ENCODE measurements at places on chromosomes 16 and 17.

DNA sequence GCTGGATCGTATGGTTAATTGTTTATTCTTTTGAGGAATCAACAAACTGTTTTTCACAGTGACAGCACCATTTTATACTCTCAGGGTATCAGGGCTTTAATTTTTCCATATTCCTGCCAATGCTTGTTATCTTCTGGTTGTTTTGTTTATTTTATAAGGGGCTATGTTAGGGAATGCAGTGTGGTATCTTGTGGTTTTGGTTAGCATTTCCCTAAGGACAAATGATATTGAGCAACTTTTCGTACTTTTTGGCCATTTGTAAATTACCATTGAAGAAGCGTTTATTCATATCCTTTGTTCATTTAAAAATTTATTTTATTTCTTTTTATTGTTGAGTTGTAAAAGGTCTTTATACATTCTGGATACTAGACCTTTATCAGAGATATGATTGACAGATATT, 322.0 kb upstream of the SALL1 start:
- DNase-seq, result no peak

DNA sequence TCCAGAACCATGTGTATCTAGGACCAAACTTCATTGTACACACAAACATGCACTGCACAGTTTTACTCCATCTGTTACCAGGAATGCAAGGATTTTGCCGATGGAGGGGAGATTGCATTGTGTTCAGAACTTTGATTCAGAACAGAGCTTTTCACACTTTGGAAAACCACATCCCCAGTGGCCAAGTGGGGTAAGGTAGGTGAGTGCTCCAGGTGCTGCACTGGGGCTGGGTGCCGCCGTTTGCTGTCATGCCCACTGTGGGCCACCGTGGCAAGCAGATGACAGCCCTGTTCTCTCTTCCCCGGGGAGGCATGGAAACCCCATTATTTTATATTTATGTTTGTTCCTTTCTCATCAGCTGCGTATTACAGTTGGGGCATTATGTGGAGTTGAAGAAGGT, 29.3 kb upstream of the JPH3 start:
- DNase-seq, result no peak

- no peak for DNase-seq
These were observed 47.8 kb upstream of the SCNN1B start for GRCh38 chr16:23254338-23254737.

- no peak for DNase-seq
These were observed 10.8 kb downstream of the KCTD5 start for GRCh38 chr16:2692948-2693651.

DNA sequence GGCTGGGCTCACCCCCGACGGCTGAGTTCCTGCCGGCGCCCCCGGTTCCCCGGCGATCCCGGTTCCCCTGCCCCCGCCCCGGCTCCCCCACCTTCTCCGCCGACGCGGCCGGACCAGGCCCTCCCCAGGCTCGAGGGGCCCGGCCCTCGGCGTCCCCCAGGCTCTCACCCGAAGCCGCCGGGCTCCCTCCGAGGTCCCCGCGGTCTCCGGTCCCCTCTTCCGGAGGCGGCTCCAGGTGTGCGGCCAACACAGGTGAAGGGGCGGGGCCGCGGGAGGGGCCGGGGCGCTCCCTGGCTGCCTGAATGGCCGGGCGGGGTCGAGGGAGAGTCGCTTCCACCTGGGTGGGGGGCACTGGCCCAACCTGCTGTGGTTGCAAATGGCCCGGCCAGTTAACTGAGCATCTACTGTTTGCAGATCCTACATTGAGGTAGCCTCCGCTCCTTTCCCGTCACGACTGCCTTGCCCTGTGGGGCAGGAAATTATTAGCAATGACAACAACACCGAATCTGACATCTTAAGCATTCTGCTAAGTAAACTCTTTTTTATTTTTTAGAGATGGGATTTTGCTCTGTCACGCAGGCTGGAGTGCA, at the start of gene BICDL2:
BICDL2 (minus strand) TSS at position 219 of the 590 bp plus-strand sequence. CDS start 1,448 bp downstream, outside the sequence.
- no peak for DNase-seq

DNA sequence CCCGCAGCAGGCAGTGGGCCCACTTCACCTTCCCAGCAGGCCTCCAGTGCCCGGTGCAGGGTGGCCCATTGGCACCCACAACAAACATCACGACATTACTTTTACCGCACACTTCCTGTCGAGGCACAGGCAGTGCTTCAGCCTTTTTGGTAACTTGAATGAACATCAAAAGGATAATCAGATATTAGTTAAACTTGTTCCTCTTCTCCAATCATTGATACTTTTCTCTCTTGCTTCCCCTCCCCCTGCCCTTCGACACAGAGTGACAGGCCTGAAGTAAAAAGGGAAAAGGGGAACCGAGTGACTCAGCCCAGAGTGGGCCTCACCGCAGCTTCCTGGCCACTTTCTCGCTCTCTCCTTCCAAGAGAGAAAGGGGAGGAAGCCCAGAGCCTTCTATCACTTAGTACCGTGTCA, 507.0 kb downstream of the MAF start:
- DNase-seq, result no peak

DNA sequence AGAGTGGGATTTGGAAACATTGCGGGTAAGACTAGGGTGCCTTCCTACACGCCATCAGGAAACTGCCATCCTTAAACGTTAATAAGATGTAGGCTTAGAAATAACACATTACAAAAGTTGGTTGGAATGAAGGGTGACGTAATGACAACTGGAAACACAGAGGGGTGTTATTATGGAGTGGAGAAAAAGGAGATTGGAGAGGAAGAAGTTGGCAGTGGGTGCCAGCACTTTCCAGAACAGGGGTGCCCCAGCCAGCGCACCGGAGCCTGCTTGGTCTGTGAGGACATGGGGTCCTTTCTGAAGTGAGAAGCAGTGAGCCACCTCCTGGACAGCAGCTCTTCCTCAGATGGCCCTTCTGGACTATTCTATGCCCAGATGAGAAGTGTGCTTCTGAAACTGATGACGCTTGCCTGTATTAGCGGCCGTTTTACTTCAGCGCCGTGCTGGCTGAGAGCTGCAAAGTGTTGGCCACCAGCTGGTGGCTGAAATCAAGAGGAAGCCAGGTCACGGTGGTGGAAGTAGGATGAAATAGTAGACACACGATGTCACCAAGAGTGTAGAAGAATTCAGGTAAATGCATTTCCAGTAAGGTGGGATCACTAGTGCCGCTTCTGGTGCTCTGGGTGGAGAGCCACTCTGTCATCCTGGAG, 244.8 kb downstream of the NTN1 start:
- DNase-seq, result no peak

- no peak for DNase-seq
These were observed 136.6 kb downstream of the CHD9 start for GRCh38 chr16:53191413-53191812.

GRCh38 chr17:73706858-73707257, 62.6 kb upstream of the SDK2 start:
- DNase-seq, result no peak

GRCh38 chr16:4325253-4325758, 9.4 kb downstream of the GLIS2 start:
- DNase-seq, result no peak

- DNase-seq, result no peak
These were observed 14.1 kb downstream of the MFSD11 start for GRCh38 chr17:76752006-76752405.

GRCh38 chr17:53527473-53527872, 295.3 kb upstream of the KIF2B start:
- DNase-seq, result no peak

DNA sequence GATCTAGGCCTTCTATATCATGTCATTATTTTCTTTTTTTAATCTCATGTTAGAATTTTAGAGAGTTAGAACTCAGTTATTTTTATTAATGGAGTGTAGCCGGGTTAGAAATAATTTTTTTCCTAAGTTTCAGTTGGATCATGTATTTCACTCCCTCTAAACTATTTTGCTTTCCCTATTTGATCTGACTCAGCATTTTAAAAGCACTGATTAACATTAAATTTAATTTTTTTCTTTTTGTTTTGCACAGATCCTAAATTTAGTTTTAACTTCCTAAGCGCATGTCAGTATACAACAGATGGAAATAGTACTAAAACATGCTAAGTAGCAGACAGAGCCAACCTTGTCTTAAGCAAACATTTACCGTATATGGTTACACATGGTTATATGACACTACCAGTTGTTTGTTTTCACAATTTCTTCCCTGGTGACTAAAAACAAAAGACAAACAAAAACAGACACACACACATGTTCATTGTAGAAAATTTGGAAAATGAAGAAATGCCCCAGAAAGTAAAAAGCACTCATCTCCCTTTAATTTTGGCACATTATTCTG, 33.6 kb upstream of the RAB11FIP4 start:
- no peak for DNase-seq

GRCh38 chr17:7712111-7712771, 5.3 kb upstream of the DNAH2 start:
- no peak for DNase-seq

- no peak for DNase-seq
These were observed 1.2 kb upstream of the OSBPL7 start for GRCh38 chr17:47822785-47823184.

GRCh38 chr16:27242868-27243590, 25.5 kb downstream of the NSMCE1 start:
- DNase-seq, result no peak

- DNase-seq, result no peak
These were observed 130.8 kb upstream of the IRX3 start for GRCh38 chr16:54417384-54417783.

- no peak for DNase-seq
These were observed 114.8 kb downstream of the GRIN2A start for GRCh38 chr16:10067406-10067805.

- no peak for DNase-seq
These were observed 17.9 kb downstream of the WNT9B start for GRCh38 chr17:46869296-46869695.

- DNase-seq, result no peak
These were observed 401.0 kb downstream of the HS3ST3B1 start for GRCh38 chr17:14701886-14702285.

GRCh38 chr16:30997725-30998711, 12.4 kb downstream of the STX1B start:
- DNase-seq, result no peak

GRCh38 chr17:44775838-44776621, 17.2 kb downstream of the ADAM11 start:
- DNase-seq, result no peak

DNA sequence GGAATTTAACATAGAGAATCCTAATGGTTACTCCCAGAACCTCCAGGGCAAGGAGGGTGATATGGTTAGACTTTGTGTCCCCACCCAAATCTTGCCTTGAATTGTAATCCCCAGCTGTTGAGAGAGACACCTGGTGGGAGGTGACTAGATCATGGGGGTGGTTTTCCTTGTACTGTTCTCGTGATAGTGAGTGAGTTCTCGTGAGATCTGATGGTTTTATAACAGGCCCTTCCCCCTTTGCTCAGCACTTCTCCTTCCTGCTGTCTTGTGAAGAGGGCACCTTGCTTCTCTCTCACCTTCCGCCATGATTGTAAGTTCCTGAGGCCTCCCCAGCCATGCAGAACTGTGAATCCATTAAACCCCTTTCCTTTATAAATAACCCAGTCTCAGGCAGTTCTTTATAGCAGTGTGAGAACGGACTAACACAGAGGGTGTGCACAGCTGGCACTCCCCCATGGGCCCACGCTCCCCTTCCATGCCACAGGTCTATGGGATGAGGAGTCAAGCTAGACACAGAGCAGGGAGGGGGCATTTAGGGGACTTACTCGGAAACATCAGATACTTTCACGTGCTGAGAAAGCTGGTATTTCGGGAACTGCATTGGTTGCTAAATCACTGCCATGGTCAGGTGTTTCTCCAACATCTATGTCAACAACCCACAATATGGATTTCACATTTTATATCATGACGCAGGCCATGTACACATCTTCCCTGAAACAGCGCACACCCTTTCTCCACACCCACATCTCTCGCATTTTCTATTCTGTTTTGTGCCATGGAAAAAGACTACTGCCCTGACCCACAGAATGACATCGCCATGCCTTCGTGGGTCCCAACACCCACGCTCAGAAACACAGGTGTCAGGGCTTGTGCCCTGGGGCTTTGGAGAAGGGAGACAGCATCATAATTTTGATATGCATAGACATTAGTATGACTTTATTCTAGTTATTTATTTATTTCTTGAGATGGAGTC, 199.1 kb upstream of the GSE1 start:
- no peak for DNase-seq

GRCh38 chr17:57090560-57091185, 5.6 kb downstream of the AKAP1 start:
- no peak for DNase-seq

- no peak for DNase-seq
These were observed 686 bp downstream of the SRCAP start for GRCh38 chr16:30699615-30700099.

DNA sequence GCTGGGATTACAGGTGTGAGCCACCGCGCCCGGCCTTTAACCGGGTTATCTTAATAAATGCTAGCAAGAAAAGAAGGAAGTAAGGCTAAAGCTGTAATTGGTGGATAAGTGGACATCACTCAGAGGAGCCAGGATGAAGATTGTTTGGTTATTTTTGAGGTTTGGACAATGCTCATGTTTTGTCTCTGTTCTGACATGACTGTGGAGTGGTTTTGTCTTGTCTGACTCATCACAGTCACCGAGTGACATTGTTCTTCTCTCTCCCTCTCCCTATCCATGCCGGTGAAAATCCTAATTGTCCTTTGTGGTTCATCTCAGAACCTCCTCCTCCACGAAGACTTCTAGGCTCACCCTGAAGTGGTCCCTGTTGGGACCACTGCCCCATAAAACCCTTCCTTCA, 23.5 kb upstream of the GRIN2A start:
- DNase-seq, result no peak

DNA sequence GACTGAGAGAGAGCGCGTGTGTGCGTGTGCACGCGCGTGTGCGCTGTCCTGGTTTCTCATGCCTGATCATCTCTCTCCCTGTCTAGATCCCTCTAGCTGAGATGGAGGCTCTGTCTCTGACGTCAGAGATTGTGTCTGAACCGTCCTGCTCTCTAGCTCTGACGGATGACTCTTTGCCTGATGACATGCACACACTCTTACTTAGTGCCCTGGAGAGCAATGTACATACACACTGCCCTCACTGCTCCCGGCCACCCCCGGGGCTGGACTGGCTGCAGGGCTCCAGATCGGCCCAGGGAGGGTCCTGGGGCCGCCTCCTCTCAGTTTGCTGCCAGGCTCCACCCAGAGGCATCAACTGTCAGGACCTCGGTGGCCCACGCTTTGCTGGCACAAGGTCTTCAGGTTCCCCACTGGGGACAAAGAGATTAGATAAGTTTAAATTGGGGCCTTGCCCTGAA, 13.1 kb upstream of the ABCC3 start:
- no peak for DNase-seq

DNA sequence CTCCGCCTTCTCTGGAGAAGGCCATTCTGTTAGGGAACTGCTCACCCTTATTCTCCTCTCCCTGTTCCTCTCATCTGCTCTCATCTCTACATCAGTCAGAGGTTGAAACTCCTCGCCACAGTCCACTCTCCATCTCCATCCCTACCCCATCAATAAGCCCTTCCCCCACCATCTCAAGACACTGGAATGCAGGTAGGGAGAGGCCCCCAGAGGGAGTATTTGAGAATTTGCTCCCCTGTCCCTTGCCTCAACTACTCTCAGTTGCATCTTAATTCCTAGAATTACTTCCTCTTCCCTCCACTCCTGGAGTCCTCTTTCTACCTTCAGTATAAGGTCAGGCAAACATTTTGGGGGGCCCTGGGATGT, 2.0 kb upstream of the AATF start:
- DNase-seq, result no peak

Measured in cortex of kidney (tissue), 1 donor.